CD4-positive, alpha-beta T cell treated with Interleukin-15 for 1 hour (primary cell): ENCODE measurements at places on chromosomes 2 and 18.

GRCh38 chr2:229714080-229714735, at the start of gene DNER:
Gene DNER, minus strand, starts transcription at chr2:229714555. Its CDS starts 132 bp downstream, at chr2:229714423.
- no peak for DNase-seq

DNA sequence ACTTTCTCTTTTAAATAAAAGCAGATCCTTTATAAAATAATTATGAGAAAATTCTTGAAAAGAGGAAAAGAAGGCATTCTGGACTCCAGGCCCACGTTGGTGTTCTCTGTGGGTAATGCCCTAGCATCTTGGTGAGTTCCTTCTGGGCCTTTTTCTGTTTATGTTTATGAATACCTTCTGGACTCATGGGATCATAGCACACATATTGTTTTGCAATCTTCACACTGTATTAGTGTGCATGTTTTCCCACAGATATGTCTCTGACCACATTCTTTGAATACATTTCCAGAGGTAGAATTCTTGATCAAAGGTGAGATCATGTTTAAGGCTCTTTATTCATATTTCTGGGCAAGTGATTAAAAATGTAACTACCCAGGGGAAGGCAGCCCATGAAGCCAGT, 15.9 kb downstream of the GLI2 start:
- DNase-seq: no peak

GRCh38 chr18:8717011-8717770, 11.8 kb downstream of the MTCL1 start:
- no peak for DNase-seq

DNA sequence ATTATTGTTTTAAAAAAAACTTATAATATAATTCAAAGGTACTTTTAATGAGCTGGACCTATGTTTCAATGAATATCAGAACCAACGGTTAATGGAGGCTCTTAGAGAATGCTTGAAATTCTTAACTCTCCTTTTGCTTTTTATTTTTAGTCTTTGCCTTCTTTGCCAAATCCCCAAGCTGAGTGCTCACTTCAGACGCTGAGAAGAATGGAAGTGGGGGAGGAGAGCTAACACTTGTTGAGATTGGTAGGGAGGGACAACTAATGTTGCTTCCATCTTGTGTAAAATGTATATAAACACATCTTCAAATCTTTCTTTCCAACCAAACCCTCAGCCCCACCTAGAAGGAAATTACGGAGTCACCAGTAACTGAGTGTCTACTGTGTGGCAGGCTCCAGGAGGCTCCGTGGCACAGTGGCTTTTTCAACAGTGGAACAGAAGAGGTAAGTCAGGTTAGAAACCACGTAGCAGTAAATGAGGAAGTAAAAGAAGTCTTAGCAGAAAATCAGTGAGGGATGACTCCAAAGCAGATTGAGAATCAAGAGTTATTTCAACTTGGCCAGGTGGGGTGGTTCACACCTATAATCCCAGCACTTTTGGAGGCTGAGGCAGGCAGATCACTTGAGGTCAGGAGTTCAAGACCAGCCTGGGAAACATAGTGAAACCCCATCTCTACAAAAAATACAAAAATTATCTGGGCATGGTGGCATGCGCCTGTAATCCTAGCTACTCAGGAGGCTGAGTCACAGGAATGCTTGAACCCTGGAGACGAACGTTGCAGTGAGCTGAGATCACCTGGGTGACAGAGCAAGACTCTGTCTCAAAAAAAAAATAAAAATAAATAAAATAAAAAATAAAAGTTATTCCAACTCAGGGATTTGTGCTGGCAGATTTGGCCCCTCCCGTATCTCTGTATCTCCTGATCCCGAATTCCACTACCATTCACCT, 45.0 kb upstream of the CREB1 start:
- no peak for DNase-seq

DNA sequence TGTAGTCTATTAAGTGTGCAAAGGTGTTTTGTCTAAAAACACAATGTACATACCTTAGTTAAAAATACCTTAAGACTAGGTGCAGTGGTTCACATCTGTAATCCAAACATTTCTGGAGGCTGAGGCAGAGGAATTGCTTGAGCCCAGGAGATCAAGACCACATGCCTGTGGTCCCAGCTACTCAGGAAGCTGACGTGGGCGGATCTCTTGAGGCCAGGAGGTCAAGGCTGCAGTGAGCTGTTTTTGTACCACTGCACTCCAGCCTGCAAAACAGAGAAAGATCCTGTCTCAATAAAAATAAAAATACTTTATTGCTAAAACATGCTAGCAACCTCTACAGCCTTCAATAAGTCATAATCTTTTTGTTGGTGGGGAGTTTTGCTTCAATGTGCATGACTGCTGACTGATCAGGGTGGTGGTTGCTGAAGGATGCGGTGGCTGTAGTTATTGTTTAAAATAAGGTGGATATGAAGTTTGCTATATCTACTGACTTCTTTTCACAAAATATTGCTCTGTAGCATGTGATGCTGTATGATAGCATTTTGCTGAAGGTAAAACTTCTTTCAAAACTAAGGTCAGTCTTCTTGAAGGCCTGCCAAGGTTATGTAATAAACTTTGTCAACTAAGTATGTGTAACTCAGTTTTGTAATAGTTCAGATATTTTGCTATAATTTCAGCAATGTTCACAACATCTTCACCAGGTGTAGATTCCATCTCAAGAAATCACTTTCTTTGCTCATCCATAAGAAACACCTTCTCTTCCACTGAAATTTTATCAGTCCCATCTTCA, 1238.0 kb upstream of the NRXN1 start:
- DNase-seq: no peak

DNA sequence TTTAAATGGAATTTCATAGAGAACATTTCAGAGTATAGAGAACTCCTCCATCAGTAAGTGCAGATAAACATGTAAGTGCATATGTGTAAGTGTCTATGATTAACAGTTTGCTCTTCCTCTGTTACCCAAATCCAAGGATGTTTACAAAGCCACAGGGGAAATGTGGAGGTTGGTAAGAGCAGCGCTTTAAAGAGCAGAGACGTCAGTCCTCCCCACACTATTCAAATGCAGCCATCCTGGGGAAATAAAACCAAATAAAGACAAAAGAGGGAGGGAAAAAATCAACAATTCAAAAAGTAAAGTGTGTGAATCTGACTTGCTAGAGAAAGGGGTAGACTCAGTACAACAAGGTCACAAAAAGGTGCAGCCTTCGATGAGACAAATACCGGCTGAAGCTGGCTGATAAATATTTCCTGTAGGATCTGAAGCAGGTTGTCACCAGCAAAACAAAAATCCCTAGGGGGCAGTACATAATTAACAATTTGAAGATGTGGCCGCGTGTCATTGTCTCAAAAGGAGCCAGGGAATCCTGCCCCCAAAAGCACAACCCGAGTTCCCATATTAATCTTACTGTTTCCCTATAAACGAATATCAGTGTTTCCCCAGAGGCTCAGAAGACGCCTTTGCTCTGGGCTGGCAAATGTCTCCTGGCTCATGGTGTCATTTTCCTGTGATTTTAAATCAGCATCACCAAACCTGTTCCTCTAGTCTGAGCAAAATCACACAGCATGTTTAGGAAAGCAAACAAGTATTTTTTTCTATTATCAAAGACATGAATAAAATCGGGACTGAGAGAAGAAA, 216.5 kb downstream of the CDCA7 start:
- no peak for DNase-seq

- no peak for DNase-seq
These were observed 122.3 kb downstream of the PLCL1 start for GRCh38 chr2:197926673-197927072.

GRCh38 chr18:80009661-80010550, 21.5 kb upstream of the TXNL4A start:
- DNase-seq: no peak

DNA sequence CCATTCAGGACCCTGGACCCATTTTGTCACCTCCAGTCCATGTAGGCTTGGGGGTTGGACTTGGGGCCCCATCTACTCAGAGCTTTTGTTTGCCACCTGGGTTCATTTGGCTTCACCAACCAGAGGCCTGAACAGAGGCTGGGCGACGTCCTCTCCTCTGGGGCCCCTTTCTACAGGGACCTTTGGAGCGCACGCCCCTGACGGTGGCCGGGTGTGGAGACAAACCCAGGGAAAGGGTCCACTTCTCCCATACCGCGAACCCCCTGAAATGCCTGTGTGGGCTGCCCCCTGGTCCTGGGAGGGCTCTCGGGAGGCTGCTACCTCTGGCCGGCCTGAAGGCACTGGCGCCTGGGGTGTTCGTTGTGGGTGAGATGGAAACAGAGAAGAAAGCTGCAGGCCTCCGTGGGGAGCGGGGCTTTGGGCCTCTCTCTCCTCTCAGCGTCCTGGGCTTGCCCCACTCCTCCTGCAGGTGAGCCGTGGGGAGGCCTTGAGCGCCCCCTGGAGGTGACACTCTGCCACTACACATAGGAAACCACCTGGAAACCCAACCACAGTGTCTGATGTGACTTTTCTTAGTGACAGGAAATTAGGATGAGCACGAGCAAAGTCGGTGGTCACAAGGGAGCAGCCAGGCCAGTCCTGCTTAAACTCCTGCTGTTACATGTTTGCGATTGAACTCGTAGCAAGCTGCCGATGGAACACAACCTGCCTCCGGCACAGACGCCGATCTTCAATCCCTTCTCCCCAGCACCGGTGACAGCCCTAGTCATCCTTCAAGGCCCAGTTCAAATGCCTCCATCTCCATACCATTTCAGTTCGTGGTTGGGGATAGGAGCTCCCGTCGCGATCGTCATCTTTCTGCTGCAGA, 12.0 kb upstream of the NTSR2 start:
- no peak for DNase-seq

- DNase-seq: peak; percentile 23
These were observed 36.4 kb downstream of the COL5A2 start for GRCh38 chr2:189142893-189143759.

GRCh38 chr2:237729681-237730475, 68.7 kb upstream of the RBM44 start:
- no peak for DNase-seq

DNA sequence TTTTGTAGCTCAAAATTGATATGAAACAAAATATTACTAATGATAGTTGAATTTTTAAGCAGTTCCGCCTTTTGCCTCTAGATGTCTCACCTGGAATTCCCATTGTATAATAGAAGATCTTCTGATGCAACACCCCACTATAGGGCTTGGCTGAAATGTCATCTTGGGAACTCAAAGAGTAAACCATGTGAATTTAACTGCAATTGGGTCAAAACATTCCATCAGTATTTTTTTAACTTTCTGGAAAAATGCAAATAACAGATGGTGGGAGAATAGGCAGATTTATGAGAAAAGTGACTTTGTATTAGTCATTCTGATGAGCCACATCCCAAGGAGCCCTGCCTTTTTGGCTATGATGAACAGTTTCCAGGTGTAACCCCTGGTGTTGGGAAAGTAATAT, 489.9 kb downstream of the NYAP2 start:
- DNase-seq: no peak

GRCh38 chr2:146258071-146258470, 1586.8 kb upstream of the ACVR2A start:
- no peak for DNase-seq

DNA sequence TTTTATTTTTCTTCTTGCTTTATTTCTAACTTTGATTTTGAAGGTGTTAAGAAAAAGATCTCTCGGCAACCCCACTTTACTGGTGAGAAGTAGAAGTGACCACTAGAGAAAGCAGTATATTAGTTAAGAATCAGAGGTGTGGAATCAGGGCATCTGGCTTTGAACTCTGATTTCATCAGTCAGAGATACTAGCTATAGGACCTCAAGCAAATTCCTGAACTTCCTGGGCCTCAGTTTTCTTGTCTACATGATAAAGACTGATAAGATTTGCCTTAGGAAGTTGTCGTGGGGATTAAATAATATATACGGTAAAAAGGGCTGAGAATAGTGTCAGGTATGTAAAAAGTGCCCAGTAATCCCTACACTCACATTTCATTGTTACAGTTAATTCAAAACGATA, 440.3 kb upstream of the CRIM1 start:
- DNase-seq: no peak

- DNase-seq: no peak
These were observed 9.9 kb downstream of the TLK1 start for GRCh38 chr2:171150694-171151285.

DNA sequence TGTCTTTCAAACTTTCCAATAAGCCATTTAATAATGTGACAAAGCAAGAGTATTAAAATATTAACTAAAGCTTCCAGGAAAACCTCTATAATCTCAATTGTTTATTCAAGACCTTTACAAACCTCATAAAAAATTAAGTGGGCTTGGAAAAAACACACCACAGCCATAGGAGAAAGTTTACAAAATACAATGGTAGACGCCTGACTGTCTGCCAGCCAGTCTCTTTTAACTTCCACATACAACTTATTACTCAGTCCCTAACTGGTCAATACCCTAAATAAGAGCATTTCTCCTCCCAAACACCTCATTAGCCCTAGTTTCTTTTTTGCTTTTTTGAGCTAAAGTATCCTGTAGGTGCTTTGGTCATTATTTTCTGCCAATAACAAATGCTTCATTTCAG, 247.4 kb upstream of the CYP26B1 start:
- no peak for DNase-seq

DNA sequence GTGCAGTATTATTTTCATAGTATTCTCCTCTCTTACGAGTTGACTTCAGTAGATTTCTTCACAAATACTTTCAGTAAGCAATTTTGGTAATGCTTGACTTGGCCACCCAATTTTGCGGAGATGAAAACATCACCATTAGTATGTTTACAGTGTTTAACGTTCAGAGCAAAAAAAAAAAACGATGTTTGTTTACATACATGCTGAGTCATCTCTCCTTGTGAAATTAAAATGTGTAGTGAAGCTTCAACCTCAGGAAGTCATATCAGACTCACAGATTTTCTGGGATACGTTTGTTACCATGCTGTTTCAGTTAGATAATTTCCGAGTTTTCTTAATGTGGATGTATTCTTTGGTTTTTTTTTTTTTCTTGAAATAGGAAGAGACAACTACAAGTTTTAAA, 100.1 kb downstream of the CTNNA2 start:
- DNase-seq: no peak

- no peak for DNase-seq
These were observed 125.5 kb downstream of the LOXHD1 start for GRCh38 chr18:46531482-46531881.

- no peak for DNase-seq
These were observed 213.8 kb upstream of the HAAO start for GRCh38 chr2:43005975-43006833.

GRCh38 chr2:132958887-132959286, 288.9 kb upstream of the LYPD1 start:
- no peak for DNase-seq

- DNase-seq: no peak
These were observed 126.3 kb downstream of the C2orf74 start for GRCh38 chr2:61288070-61288841.

- no peak for DNase-seq
These were observed 85.6 kb downstream of the PRKCE start for GRCh38 chr2:45736757-45737704.
